ENCODE measurements at places on chromosomes 7 and 10.

GRCh38 chr7:111045449-111045848 is 45.5 kb upstream of the LRRN3 start:
- DNase-seq, result no peak

GRCh38 chr10:132615341-132616169 is 78.0 kb downstream of the INPP5A start:
- DNase-seq, result no peak

DNA sequence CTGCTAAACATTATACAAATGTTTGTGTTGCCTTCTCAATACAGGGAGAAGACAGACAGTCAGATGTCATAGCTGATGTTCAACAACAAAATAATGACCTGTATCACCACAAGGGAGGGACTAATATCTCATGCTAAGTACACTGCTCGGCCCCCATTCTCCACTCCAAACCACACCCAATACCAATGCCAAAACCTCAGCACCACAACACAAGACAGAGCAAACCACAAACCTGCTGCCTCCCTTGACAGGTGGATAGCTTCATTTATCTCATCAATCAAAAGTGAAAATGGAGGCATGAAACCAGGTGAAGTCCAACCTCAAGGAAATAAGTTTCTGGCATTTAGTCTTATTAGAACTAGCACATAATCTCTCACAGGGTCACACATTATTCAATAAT is 109.5 kb downstream of the PARD3 start:
- DNase-seq, result no peak

DNA sequence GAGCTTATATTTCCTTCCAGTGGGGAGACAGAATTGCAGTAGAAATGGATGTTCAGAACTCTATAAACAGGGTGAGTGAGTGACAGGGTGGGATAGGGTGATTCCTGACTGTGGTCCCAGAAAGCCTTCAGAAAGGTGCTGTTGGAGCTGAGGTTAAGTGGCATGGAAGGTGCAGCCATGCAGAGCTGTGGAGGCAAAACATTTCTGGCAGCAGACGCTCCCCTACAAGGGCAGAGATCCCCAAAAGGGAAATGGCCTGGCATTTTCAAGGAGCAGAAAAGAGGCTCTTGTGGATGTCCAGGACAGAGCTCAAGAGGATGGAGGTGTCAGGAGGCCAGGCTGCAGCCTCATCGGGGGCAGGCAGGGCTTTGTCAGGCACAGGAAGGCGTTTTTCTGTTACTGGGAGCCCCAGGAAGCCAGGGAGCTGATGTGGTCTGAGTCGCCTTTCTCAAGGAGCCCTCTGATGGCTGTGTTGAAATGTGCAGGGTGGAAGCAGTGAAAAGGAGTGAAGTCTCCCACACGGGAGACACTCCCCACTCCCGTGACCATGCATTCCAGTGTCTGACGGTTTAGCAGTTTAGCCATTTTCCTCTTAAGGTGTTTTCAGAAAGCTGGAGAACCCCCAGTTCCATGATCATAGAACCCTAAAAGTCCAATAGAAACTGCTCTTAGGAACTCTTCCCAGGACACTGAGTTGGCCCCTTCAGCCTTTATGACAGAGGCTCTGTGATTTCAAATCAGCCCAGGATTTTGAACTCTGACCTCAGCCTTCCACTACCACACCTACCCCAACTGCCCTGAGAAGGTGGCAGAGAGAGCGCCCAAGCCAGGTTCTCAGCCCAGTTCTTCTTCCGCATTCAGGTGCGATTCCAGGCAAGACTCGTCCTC is 96.2 kb downstream of the C10orf105 start:
- no peak for DNase-seq

- DNase-seq, result no peak
Observed at GRCh38 chr10:86366033-86366901, at the start of gene GRID1. Gene GRID1 (minus strand): TSS chr10:86366795.

- no peak for DNase-seq
Observed at GRCh38 chr10:112637901-112638300, 190.9 kb downstream of the VTI1A start.

GRCh38 chr10:131997366-131998049 is 15.8 kb upstream of the BNIP3 start:
- peak; percentile 33 for DNase-seq

DNA sequence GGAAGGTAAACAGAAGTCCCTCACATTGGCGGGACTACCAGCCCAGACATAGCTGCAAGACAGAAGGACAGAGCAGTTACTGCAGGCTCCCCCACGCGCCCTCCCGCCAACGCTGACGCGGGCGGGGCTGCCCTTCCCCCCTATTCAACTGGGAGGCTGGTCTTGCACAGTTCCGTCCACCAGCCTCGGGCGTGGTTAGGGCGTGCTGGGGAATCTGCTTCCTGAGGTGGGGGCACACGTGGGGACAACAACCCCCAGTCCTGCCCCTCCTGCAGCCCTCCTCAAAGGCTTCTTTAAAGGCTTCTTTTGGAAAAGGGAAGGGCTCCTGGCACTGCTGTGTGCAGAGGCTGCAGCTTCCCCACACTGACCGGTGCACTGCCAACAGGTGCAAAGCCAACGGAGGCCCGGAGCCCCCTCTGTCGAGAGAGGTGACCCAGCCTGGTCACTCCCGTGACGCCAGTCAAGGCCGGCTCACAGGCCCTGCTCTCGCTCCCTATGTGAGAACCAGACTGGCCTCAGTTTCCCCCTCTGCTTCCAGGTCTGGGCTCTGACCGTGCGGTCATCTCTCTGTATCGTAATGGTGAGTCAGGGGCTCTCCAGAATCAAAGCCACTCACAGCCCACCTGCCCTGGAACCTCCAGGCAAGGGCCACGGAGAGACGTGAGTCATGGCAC is 126.0 kb downstream of the EBF3 start:
- no peak for DNase-seq

DNA sequence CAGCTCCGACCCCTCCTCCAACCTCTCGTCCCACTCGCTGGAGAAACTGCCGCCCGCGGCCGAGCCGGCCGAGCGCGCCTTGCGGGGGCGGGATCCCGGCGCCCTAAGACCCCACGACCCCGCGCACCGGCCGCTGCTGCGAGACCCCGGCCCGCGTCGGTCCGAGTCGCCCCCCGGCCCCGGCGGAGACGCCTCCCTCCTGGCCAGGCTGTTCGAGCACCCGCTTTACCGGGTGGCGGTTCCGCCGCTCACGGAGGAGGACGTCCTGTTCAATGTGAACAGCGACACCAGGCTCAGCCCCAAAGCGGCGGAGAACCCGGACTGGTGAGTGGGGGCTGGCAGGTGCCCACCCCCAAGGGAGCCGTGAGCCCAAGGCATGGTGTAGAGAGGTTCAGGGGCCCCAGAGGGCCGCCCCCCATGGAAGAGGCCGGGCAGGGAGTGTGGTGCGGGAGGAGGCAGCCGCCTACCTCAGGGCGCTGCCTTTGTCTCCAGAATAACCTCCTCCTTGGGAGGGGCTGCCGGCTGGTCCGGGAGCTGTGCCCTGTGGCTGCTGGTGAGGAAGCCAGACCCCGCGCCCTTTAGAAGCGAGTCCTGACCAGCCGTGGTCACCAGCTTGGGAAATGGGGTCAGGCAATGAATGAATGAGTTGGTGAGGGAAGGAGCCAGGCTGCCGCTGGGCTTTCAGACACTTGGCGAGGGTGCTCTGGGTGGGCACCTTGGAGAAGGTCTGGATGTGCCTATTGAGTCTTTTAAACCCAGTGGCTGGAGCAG is 1.3 kb downstream of the FAM20C start:
- no peak for DNase-seq

GRCh38 chr7:24922099-24922773 is 57.7 kb downstream of the OSBPL3 start:
- DNase-seq, result no peak

DNA sequence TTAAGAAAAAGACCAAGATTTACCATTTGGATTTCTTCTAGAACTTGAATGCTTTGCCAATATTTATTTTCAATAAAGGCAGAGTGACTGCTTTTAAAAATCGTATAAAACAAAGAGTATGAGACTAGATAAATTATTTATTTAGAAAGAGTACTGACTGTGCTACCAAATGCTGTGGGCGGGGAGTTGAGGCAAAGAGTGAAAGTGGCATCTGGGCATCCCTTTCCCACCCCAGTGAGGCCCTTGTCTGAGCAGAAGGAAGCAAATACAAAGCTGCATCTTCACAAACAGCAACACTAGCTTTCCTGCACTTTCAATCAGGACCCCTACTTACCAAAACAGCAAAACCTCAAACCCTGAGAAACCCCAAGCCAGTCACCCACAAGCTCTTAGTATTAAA is 34.9 kb downstream of the ITGB1 start:
- no peak for DNase-seq

DNA sequence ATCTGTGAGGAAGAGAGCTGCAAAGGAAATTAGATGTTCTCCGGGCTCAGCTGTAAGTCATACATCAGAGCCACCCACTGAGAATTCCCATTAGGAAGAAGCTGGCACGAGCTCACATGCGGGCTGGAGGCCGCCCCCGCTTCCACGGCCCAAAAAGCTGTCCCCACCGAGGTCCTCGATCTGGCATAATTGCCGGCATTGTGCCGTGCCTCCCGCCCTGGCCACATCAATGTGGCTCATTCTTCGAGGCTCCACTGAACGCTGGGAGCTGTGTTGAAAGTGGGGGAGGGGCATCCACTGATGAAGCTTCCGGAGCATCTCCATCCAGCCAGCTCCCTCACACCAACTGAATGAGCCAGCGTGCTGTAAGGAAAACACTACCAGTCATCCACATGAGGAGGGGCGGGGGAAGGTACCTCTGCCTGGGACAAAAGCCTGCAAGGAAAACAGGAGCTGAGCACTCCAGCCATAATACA is 173.1 kb downstream of the PTPRN2 start:
- DNase-seq, result no peak

DNA sequence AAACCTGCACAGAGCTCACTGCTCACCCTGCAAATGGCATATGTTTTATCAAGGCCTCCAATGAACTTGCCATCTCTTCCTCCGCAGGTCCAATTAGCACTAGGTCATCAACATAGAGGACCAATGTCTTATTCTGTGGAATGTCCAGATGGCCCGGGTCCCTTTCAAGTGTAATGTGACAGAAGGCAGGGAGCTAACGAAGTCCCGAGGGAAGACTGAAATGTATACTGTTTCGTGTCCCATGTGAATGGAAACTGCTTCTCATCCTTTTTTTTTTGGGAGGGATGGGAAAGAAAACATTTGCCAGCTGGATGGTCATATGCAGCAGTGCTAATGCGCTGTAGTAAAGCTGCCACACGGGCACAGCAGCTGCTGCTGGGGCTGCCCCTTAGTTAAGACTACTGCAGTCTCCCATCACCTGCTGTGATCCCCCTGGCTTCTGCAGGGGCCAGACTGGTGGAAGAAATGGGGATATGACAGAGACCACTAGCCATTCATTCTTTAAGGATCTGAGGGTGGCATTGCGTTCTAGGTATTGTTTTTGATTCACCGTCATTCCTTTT is 61.7 kb upstream of the CCNY start:
- no peak for DNase-seq

Measured in AG09309 (cell line).